ENCODE measurements at places on chromosomes 1 and 21.

- no peak for DNase-seq
Observed at GRCh38 chr1:187629075-187629474, 800.3 kb downstream of the PLA2G4A start.

DNA sequence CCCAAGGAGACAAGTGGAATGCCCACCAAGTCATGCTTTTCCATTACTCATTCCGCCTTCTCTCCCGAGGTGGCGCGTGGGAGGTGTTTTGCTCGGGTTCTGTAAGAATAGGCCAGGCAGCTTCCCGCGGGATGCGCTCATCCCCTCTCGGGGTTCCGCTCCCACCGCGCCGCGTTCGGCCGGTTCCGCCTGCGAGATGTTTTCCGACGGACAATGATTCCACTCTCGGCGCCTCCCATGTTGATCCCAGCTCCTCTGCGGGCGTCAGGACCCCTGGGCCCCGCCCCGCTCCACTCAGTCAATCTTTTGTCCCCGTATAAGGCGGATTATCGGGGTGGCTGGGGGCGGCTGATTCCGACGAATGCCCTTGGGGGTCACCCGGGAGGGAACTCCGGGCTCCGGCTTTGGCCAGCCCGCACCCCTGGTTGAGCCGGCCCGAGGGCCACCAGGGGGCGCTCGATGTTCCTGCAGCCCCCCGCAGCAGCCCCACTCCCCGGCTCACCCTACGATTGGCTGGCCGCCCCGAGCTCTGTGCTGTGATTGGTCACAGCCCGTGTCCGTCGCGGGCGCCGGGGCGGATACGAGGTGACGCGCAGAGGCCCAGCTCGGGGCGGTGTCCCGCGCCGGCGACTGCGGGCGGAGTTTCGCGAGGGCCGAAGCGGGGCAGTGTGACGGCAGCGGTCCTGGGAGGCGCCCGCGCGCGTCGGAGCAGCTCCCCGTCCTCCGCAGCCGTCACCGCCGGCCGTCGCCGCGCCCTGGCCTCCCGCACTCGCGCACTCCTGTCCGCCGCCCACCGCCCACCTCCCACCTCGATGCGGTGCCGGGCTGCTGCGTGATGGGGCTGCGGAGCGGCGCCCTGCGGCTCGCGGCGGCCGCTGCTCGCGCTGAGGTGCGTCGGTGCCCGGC lies at the start of gene KIF1B:
Gene KIF1B, plus strand, starts transcription at position 666 of the 906 bp plus-strand sequence. CDS start 21,759 bp downstream, outside the sequence.
- peak; percentile 68 for DNase-seq

DNA sequence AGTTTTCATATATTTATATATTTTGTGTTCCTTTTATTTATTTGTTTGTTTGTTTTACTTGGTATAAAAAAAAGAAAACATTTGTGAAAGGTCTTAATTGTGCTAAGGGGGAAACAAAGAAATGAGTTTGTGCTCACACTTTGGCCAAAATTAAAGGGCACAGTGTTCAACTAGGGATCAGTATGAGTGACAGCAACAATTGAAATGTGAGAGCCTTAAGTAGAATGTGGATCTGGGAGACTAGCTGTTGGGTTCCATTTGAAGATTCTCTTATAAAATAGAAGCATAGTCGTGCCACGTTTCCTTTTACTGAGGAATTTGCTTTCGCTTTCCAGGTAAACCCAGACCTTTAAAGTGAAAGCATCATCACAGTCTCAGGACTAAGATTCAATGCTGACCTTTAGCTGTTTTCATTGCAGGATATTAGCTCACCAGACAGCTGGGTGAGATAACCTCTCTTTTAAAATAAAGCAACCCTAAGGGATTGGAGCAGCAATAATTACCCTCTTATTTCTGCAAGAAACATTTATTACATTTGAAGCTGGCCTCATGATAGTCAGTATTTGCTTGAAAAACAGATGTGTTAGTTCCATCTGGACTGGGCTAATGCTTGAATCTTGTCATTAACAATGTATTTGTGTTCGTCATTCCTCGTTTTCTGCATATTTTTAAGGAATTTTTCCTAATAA lies 37.1 kb upstream of the CD55 start:
- DNase-seq: no peak

DNA sequence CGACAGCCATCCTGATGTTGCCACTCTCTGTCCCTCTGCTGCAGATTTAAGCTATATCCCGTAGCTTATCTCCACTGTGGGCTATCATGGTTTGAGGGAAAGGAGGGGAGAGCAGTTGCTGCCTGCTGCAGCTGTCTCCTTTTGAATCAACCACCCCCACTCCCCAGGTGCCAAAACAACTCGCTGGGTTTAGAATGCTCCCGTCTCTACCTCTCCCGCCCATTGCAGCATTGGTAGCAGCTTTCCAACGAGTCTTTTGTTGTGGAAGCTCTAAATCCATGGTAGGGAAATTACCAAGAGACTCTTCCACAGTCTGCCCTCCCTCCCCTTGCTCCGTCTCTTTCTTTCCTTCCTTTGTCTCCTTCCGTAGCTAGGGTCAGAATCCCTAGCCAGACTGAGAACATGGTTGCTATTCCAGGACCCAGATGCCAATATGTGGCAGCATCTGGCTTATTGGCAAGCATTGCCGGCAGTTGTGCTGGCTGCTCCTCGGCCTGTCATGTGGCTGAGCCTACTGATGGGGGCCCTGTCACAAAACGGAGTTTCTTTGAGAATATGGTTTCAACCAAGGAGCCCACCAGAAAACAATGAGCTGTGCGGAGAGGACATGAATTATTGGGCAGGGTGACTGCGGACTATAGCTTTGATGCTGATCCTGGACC lies 230.7 kb downstream of the RPS6KC1 start:
- DNase-seq: no peak

DNA sequence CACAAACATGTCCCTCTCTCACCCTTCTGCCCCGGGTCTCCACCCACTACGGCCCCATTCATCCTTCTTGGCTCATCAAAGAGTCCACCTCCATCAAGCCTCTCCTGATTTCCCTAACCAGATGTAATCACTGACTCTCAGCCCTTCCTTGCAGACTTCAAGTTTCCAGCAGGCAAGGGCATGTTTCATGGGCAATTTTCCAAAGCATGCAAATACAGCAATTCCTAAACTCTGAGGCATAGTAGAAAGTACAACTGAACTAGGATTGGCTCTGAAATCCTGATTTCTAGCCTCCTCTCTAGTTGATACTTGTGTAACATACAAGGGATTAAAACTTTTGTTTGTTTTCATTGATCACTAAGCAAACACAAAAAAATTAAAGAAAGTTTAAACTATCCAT lies 109.1 kb upstream of the GADD45A start:
- no peak for DNase-seq

DNA sequence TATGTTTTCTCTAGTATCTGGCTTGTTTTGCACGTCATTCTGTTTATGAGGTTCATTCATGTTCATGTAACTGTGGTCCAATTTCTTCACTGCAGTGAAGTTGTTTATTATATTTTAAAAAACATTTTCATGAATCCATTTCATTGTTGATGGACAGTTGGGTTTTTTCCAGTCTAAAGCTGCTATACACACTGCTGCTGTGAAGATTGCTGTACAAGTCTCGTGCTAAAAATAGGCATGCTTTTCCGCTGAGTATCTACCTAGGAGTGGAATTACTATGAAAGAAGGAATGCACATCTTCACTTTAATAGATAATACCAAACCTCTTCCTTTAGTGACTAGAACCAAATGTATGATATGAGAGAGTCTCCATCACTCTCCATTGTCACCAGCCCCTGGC lies 49.0 kb upstream of the ETS2 start:
- no peak for DNase-seq

GRCh38 chr1:226602186-226603021 lies 53.8 kb downstream of the STUM start:
- DNase-seq: no peak

- no peak for DNase-seq
Observed at GRCh38 chr1:23807453-23807852, 6.9 kb upstream of the GALE start.

DNA sequence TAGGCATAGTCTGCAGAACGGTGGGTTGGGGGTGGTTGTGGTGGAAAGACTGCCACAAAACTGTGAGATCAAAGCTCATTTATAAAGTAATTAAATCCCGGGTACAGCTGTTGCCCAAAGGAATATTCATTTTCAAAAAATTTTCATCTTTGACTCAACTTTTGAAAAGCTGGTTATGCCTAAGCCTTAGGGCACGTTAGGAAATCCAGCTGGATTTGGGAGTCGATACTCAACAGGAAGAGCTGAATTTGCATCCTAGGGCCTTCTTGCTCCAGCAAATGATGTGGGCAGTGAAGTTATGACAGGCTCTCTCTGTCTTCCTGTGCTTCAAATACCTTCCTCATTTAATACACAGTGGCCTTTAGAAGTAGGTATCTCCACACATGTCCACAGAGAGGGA lies 31.7 kb downstream of the ZP4 start:
- no peak for DNase-seq

- no peak for DNase-seq
Observed at GRCh38 chr1:173568483-173568882, 34.4 kb downstream of the SLC9C2 start.

- DNase-seq: no peak
Observed at GRCh38 chr1:205783904-205784303, 8.6 kb upstream of the RAB29 start.

DNA sequence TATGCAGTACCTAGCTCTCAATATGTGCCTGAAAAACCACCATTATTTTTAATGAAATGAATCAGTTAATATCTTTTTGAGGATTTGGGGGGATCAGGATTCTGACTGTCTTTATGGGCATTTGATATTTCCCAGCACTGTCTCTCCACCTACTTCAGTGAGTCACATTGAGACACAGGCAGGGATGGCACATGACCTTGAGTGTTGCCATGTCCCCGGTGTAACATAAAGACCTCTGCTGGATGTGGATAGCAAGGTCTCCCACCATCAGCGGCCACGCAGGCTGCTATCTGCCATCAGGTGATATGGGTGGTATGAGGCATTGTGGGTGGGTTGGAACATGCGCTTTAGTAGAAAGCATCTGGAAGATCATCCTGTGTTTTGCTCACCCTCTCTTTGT lies 103.2 kb downstream of the RGL1 start:
- DNase-seq: no peak

DNA sequence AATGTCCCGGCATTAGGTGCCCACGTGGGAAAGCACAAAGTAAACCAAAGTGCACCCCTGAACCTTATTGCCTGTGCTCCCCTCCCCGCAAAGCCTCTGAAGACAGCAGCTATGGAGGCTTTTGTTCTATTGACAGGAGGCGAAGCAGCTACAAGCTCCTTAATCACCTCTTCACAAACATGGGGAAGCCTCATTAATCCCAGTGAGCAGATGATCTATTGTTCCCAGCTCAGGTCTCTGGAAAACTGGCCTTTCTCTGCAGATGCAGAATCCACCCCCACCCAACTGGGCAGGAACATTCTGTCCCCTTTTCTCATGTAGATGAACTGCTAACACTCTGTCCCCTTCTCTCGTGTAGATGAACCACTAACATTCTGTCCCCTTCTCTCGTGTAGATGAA lies 190.5 kb upstream of the CSF3R start:
- no peak for DNase-seq

DNA sequence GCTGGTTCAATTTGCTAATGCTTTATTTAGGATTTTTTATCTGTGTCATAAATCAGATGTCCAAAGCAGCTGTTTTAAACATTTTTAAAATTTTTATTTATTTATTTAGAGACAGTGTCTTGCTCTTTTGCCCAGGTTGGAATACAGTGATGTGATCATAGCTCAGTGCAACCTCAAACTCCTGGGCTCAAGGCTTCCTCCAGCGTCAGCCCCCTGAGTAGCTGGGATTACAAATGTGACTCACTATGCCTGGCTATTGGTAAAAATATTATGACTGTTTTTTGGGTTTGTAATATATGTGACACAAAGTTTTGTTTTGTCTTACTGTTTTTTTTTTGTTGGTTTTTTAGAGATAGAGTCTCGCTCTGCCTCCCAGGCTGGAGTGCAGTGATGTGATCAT lies 11.8 kb downstream of the ZBED6 start:
- DNase-seq: no peak

GRCh38 chr1:153991151-153991630 lies 629 bp downstream of the RPS27 start:
- no peak for DNase-seq

- DNase-seq: no peak
Observed at GRCh38 chr1:85343213-85343611, 66.8 kb upstream of the BCL10 start.

- peak; percentile 21 for DNase-seq
Observed at GRCh38 chr1:60848583-60849188, 233.7 kb upstream of the NFIA start.

GRCh38 chr1:16026723-16027484 lies 5.1 kb downstream of the CLCNKA start:
- peak; percentile 21 for DNase-seq

DNA sequence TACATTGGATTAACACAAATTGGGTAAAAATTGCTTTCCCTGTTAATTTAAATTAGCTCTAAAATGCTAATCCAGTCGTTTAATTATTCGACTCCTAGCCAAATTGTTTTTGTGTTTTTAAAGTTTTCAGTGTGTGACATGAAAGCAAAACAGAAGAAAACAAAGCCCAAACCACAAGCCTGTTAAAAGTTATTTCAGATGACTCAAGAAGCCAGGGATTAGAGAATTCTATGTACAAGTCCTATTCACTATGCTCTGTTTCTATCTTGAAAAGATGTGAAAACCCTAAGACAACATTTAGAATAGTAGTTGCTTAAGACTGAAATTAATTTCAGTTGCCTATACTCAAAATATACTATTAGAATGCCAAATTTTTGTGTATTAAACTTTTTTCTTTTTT lies 294.8 kb upstream of the ADAMTS5 start:
- DNase-seq: no peak

DNA sequence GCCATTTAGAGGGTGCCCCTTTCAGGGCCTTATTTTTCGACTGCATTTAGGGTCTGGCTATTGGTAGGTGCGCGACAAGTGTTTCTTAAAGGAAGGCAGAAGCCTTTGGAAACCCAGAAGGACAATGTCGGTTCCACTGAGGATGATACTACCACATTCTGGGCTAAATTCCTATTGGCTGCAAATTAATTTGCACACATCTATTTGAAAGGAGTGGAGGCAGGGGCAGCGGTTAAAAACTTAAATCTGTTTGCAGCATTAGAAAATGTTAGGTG lies 1.1 kb downstream of the PATJ start:
- DNase-seq: no peak
